GOT3 (cell line): ENCODE measurements at places on chromosomes 6 and 20.

- DNase-seq = no peak
Observed at GRCh38 chr6:87483929-87484328, 11.2 kb downstream of the SLC35A1 start.

- no peak for DNase-seq
Observed at GRCh38 chr6:2764610-2765165, 505 bp upstream of the WRNIP1 start.

GRCh38 chr6:155341130-155341828 lies 27.0 kb upstream of the TFB1M start:
- DNase-seq = no peak

- no peak for DNase-seq
Observed at GRCh38 chr6:121573481-121573880, 138.0 kb downstream of the GJA1 start.

- no peak for DNase-seq
Observed at GRCh38 chr6:113907102-113907815, 50.1 kb downstream of the MARCKS start.

- DNase-seq = no peak
Observed at GRCh38 chr6:164286011-164286410, 871.5 kb downstream of the QKI start.

DNA sequence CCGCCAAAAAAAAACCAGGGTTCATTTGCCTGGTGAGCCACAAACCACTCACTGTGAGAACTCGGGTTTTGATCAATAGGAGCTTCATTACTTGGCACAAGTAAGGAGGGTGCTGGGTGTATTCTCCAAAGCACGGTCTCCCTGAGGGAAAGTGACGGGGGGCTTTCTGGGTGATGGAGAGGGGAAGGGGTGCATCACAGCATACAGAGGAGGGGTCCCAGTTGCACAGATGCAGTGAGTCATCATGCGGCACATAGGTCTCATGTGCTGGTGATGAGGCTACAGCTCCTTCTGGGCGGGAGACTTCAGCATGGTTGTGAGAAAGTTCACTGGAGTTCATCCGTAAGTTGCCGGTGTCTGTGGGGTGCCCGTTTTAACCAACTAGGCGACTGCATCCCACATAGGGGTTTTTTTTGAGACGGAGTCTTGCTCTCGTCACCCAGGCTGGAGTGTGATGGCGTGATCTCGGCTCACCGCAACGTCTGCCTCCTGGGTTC lies 36.2 kb downstream of the SUN5 start:
- DNase-seq = no peak

DNA sequence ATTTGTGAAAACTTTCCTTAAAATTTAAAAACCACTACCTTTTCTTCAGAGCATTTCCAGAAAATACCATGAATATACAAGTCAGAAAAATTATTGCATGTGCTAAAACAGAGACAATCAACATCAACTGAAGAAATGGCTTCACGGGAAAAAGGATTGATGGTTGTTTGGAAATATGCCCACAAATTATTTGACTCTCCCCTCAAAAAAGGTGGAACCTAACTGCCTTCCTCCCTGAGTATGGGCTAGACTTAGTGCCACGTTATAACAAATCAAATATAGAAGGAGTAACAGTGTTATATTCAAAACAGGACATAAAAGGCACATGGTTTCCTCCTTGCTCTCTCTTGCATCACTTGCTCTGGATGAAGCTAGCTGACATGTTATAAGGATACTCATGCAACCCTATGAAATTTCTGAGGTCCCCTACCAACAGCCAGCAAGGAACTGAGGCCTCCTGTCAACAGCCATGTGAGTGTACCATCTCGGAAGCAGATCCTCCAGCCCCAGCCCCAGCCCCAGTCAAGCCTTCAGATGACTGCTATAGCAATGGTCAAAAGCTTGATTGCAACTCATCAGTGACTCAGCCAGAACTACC lies 8.4 kb downstream of the BTBD9 start:
- DNase-seq = no peak

DNA sequence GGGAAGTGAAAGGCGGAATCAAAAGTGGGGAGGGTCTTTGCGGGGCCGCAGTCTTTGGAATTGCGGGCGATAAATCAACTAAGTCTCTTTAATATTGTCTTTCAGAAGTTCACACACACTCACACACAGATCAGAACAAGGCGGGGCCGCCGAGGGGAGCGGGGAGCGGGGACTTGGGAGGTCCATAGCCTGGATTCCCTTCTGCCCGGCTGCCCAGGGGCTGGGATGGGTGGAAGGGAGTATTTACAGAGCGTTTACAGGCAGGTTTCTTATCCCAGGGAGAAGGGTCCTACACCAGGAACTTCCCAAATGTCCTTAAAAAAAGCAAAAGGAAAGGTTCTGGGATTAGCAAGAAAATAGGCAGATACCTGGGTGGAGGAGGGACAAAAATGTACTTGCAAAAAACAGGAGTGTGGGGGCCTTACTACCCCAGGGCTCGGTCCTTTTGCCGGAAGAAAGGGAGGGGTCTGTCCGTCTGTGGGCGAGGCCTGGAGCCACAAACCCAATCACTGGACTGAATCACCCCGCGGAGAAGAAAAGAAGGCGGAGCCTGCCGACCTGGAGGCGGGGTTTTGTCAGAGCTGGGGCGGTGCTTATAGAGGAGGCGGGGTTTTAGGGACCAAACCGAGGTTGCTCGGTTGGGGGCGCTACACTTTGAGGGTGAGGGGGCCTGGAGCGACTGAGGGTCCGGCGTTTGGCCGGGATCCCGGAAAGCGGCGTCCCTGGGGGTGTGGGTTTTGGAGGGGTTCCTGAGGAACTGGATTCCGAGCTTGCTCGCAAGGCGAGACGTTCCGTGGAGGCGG lies 3.2 kb downstream of the PRRT1 start:
- DNase-seq = no peak

DNA sequence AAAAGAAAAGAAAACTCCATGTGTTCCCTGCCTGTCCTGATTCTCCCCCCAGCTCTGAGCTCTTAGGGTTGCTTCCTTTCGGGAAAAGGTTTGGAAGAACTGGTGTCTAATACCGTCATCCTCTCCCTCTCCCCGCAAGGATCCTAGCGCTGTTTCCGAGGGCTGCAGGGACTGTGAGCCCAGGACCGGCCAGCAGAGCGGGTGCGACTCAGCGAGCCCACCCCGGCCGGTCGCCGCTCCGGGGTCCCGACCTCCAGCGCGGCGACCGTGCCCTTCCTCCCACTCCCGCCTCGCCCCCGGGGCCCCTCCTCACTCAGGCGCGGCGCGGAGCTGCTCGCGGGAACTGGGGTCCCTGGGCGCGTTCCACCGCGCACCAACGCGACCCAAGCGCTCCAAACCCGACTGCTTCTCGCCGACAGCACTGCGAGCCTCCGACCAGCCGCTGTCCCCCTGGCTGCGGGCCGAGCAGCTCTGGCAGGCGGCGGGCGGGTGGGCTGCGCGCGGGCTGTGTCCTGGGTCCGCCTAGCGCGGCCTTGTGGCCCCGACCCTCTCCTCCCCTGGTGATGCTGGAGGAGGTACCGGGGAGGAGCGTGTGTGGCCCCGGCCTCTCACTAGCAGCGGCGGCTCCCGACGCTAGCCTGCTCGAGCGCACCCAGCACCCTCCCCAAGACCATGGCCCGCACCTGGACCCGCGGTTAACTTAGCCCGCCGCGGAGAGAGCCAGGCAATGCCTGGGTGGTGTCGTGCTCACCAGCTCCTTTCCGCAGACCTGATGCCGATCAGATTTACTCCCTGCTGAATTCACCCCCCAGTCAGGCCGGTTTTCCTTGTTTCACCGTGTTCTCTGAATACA lies at the start of gene PLA2G7:
Gene PLA2G7, minus strand, starts transcription at position 509 of the 853 bp plus-strand sequence. CDS start 12,484 bp downstream, outside the sequence.
- no peak for DNase-seq
